ENCODE measurements at places on chromosomes 6 and 20. TPM values are rescaled to one million over a fixed set of nuclear protein-coding genes. Genes with fewer than 3 reads are reported as not detected.

DNAH8 gene
- total RNA-seq = not detected

CCN6 gene
- total RNA-seq = not detected

PLAGL1 gene
- 6.8 TPM for total RNA-seq

OR12D3 gene
- not detected for total RNA-seq

RSPO4 gene
- total RNA-seq = 8.1 TPM

ENTPD6 gene
- 107 TPM for total RNA-seq

PDE10A gene
- 5.4 TPM for total RNA-seq

FERMT1 gene
- 9.3 TPM for total RNA-seq

BTNL2 gene
- total RNA-seq = not detected

CD40 gene
- total RNA-seq = 0.42 TPM

LST1 gene
- total RNA-seq = 1.7 TPM

SNHG17 gene
- total RNA-seq = 9.0 TPM

C20orf96 gene
- 9.3 TPM for total RNA-seq

TRIM31 gene
- not detected for total RNA-seq

PGC gene
- total RNA-seq = not detected

PTPRT gene
- total RNA-seq = 0.28 TPM

FRS3 gene
- total RNA-seq = 24.7 TPM

PGK2 gene
- not detected for total RNA-seq

Data from cardiac muscle cell (in vitro differentiated cells and primary cell).